ENCODE measurements at places on chromosomes 12 and 14.

GRCh38 chr14:101575581-101575980 is 14.3 kb downstream of the DIO3 start:
- DNase-seq, result no peak

DNA sequence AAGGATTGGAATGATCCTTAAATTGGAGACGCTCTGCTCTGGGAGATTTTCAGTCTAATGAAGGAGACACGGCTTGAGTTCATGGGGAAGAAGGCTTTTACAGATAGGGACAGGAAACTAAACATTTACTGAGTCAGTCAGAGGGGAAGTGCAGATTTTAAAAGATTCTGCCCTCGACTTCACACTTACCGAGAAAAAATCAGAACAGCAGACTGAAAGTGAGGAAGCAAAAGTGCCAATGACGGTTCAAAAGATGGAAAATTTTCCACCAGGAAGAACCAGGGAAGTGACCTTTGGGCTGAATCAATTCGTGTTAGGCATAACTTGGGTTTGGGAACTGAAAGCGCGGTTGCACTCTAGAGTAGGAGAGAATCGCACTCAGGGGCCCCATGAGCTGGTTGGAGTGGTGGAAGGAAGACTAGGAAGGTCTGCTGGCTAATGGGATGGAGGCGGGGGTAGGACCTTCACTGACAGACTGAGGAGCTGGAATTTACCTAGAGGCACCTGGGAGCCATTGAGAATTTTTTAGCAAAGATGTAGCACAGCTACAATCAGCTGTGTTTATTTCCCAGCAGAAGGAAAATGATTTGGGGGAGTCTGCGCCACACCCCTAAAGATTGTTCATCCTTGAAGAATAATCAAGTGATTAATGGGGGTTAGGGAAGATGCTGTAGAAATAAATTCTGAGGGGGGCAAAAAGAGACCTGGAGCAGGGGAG is 1.2 kb downstream of the KCNK13 start:
- no peak for DNase-seq

DNA sequence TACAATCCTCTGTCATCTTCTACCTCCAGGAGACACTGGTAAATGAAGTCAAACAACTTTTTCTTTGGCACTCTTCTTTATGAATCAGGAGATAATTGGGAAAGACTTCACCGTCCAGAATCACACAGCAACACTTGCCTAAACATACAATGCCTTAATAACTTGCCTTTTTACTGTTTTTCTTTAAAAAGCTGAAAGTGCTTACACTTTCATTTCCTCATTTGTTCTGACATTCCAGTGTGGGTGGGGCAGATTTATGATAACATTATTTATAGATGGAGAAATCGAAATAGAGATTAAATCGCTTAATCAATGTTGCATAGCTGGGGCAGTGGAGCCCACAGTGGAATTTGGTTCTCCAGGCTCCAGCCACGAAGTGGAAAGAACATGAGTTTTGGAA is 2.8 kb upstream of the FRS2 start:
- no peak for DNase-seq

DNA sequence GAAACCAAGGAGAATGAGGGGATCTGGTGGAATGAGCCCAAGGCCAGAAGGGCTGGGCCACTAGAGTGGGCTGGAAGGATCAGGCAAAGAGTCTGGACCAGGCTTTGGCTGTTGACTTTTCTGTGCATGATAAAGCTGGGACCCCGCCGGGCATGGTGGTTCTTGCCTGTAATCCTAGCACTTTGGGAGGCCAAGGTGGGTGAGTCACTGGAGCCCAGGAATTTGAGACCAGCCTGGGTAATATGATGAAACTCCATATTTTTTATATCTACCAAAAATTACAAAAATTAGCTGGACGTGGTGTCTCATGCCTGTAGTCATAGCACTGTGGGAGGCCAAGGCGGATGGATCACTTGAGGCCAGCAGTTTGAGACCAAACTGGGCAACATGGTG is 393 bp upstream of the KLHL33 start:
- DNase-seq, result no peak

- DNase-seq, result no peak
Measured at GRCh38 chr12:104966677-104967076, 8.6 kb upstream of the SLC41A2 start.

DNA sequence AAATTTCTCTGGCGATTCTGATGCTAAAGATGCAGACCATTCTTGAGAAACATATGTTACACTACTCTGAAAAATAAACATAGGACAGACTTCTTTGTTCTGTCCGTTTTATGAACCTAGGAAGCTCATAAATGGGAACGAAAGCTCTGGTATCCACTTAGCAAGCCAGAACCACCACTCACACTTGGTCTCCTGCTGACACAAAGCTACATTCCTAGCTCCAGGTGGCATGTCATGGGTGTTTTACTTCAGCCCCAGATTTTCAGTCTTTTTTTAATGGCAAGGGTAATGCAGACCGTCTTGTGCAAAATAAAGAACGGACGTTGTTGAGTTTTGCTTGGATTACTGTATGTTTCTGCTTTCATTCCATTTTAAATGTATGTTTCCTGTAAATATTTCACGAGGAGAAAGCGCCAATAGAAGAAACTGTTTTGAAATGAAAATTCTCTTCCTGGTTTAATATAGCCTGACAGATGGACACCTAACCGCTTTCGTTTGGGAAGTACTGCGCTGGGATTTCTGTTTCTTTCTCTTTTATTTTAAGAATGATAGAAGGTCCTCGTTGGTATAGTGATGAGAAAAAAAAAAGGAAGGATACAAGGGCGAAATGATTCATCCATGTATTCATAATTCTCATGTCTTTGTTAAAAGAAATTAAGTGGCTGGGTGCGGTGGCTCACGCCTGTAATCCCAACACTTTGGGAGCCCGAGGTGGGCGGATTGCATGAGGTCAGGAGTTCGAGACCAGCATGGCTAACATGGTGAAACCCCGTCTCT is 871 bp upstream of the COQ5 start:
- DNase-seq, result no peak

GRCh38 chr14:72557671-72558070 is 336.2 kb downstream of the DPF3 start:
- no peak for DNase-seq

DNA sequence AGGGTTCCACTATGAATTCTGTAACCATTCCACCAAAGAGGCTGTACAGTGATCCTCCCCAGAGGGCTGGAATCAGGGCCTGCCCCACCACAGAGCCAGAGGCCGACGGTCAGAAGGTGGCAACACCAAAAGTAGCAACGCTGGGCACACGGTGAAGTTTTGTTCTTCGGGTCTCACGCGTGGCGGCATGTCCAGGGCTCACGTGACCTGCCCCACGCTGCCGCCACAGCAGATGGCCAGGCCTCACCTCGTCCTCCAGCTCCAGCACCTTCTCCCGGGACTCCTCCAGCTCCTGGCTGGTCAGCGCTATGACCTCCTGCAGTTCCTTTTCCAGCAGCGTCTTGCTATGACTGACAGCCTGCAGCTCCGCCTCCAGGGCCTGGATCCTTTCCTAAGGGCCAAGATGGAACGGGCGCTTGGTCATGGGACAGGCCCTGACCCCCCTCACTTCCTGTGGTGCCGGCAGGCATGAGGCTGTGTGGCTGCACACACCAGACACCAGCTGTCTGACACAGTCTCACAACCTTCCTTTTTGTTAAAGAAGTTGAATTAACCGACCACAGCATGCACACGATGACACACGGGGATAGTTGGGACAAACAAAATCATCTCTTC is 22.4 kb upstream of the ANKLE2 start:
- no peak for DNase-seq

GRCh38 chr14:79829405-79830166 is 381.7 kb downstream of the DIO2 start:
- DNase-seq, result no peak

DNA sequence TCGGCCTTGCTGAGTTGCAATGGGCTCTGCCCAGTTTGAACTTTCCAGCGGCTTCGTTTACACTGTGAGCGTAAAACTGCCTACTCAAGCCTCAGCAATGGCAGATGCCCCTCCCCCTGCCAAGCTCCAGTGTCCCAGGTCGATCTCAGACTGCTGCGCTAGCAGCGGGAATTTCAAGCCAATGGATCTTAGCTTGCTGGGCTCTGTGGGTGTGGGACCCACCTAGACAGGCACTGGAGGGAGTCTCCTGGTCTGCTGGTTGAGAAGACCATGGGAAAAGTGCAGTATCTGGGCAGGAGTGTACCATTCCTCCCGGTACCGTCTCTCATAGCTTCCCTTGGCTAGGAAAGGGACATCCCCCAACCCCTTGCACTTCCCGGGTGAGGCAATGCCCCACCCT is 88.2 kb downstream of the KLHL28 start:
- no peak for DNase-seq

GRCh38 chr12:67430708-67431335 is 161.7 kb downstream of the CAND1 start:
- DNase-seq, result no peak

- DNase-seq, result no peak
Measured at GRCh38 chr12:83015390-83016217, 328.9 kb downstream of the TMTC2 start.

- DNase-seq, result no peak
Measured at GRCh38 chr12:93379981-93380361, 2.2 kb downstream of the NUDT4 start.

GRCh38 chr14:93317875-93318807 is 14.7 kb downstream of the BTBD7 start:
- no peak for DNase-seq

DNA sequence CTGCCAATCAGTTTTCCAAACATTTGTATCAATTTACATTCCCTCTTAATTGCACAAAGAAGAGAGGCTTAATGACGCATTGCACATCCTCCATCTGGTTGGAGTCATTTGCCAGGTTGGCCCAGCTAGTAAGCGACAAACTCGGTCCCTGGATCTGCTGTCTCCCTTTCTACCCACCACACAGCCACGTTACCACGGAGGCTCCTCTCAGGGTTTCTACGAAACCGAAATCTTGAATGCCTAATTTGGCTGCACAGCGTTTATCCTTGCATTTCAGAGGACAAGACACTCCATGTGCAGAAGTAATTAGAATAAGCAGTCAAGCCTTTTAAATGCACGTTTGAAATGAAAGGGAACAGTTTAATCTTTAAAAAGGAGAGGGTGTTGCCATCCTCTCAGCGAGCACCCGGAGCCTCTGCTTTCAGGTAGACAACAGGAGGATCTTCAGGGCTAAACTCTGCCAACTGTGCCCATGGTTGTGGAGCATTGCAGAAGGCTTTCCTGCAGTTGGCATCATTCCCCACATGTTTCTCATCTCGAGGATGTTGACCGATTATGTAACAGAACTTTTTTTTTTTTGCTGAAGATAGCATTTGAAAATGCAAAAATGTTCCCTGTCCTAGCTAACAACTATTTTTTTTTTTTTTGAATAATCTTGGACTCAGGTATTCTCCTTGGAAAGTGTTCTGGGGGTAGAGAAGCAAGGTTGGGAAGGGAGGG is 37.8 kb downstream of the SLC24A4 start:
- no peak for DNase-seq

DNA sequence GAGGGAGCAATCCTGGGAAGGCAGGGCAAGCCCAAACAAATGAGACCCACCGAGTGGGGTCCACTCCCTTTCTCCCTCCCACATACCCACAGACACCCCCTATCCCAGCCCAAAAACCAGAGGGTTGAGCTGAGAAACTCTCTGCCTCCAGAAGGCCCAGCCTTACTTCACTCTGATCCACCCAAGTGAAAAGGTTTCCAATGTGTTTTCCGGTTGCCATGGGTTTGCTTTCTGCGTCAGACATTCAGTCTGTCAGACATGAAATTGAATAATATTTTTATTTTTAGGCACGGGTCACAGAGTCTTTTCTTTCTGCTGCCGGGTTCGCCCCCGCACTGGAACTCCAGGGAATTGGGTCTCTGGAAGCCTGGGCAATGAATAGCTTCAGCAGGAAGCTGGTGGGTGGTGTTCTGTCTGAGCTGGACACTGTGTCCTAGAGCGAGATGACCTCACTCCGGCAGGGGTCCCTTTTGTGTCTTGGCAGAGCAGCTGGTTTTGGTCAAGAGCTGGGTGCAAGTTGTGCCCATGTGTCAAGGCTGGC is 69.8 kb upstream of the CLMN start:
- no peak for DNase-seq

GRCh38 chr14:72049462-72049861 is 117.2 kb downstream of the RGS6 start:
- no peak for DNase-seq

DNA sequence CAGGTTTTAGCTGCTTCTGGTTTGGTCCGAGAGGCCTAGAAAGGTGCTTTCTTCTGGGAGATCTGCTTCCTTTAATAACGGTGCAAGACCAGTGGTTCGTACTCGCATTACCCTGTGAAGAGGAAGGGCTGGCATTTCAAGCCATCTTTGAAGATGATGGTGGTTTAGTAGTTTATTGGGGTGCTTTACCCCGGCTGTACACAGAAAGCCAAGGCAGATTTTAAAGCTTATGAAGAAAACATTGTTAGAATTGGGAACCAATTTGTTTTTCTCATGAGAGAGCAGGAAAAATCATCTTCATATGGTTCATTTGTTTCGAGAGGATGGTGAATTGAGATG is 3.6 kb downstream of the CCND2 start:
- no peak for DNase-seq

- no peak for DNase-seq
Measured at GRCh38 chr12:106276032-106276740, 26.3 kb upstream of the TCP11L2 start.

DNA sequence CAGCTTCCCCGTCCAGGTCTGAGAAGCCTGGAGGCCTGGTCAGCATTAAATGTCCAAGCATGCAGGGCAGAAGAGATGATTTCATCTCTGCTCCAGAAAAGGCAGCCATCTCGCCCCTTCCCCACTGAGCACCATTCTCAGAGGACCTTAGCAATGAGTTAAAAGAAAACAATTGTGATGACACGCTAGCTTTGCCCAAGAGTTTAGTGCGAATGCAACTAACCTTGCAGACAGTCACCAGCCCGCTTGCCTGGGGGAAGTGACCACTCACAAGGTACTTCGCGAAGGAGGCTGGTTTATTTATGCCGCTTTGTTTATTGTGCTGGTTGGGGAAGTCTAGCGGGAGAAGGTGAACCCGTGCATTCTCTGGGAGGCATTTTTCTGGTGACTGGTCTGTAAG is 170.7 kb downstream of the RBM19 start:
- no peak for DNase-seq

DNA sequence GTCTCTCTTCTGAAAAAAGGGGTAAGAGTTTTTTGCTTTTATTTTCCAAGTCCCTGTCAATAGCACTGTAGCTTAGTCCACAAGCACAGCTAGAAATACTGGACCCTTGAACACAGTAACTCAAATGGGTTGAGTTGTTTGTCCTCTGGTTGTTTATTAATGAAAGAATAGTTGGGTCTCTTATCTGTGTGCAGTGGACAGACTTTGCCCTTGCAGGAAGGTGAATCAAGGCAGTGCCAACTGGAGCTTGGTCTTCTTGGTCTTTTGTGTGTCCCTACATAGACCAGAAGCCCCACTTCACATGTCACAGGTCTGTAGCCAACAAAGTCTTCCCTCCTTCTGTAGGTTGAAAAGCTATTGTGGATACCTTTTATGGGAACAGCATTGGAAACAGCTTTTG is 322.0 kb downstream of the AACS start:
- no peak for DNase-seq

- DNase-seq, result no peak
Measured at GRCh38 chr12:78760906-78761305, 103.7 kb upstream of the SYT1 start.

GRCh38 chr12:41942354-41942753 is 202.3 kb downstream of the GXYLT1 start:
- DNase-seq, result no peak
